ENCODE measurements at places on chromosomes 3 and 15.

DNA sequence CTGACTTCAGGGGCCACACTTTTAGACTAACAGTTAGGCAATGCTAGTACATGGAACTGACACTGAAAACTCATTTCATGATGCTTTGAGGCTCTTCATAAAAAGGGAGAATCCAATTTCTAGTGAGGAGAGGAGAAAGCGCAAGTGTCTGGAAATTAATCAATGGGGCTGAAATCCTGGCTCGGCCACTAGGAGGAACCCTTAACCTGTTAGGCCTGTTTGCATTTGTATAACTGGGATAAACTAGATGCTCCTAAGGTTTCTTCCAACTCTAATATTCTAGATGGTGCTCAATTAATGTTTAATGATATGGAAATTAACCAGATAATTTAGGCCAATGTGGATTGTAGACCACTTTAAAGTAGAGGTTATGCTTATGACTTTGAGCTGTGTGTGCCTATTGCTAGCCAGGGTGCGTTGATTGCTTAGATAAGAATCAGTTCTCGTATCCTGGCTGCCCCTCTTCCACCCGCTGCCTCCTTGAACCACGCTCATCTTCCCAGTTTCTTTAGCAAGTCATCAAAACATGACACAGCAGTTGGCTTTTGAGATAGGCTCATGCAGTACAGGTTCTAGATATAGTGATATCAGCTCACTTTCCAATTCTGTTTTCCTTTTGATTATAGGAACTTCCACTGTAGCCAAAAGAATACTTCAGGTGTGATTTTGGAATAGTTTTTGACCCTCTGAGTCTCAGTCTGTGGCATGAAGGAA is 16.8 kb upstream of the CRBN start:
- no peak for DNase-seq

DNA sequence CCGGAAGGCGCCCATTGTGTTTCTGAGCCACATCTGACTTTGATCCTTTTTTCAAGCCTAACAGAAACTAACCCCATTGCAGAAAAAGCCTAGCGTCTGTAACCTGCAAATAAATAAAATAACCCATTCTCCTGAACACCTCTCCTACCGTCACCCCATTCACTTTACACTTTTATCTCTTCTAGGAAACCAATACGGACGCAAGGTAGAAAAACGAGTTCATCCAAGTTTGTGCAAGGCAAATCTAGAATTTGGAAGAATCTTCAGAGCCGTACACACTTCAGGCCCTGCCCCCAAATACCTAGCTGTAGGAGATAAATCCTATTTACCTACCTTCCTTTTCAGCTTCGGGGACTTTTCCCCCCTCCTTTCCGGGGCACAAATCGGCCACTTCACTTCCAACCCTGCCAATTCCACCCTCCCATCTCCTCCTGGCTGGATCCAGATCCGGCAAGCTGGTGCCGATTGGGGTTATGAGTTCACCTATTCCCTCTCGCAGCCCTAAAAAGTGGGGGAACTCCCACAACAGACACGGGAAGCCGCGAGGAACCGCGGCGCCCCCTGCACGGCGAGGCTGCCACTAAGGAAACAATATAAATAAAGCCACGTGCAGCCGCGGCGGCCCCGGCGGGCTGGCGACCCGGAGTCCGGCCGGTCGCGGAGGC is 987 bp downstream of the PRTG start:
- no peak for DNase-seq

DNA sequence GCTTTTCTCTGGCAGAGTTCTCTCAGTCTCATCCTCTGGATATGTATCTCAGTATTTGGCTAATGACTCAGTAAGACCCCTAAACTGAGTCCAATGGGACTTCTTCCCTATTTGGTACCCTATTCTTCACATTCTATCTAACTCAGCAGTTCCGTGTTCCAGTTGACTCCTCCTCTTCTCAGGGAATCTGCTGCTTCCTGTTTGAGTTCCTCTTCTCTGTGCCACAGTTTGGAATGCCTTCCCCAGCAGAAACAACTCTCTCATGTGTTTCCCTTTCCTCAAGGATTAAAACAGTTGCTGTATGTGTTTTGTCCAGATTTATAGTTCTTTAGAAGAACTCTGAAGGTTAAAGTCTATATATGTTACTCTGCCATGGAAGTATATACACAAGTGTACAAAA is 344.0 kb upstream of the RARB start:
- DNase-seq: no peak

DNA sequence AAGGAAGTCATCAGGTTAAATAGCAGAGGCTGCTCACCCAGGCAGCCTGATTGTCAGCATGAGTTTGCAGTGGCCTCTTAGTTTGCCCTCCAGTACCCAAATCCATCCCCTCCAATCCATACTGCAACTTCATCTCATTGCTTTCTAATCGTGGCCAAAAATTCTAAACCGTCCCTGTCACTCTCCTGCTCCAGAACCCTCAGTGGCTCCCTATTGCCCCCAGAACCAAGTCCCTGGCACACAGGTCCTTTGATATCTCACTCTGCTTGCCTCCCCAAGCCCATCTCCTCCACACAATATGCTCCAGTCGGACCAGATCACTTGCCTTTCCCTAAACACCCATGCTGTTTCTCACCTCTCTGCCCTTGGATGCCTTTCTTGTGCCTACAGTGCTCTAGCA is 49.7 kb downstream of the ST8SIA2 start:
- DNase-seq: no peak

GRCh38 chr3:73352841-73353645 is 271.7 kb downstream of the PDZRN3 start:
- DNase-seq: no peak

- DNase-seq: no peak
Observed at GRCh38 chr3:142929109-142929508, 34.4 kb downstream of the PAQR9 start.

GRCh38 chr3:52099001-52099401 is 42.6 kb upstream of the DUSP7 start:
- DNase-seq: no peak

DNA sequence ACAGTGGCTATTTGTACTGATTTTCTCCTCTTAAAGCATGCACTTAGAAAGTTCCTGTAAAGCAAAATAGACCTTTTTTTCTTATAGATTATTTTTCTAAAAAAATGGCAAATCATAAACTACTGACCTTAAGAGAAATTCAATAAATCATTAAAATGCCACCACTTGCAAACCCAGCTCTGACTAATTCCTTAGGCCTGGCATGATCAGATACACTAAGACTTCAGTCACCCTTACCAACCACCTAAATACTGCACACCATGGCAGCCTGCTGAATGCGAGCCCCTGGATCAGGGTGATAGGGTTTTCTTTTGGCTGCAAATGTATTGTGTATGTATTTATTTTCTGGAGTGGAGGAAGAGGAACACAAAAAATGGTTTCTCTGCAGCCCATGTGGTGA is 370.6 kb upstream of the TBL1XR1 start:
- no peak for DNase-seq

GRCh38 chr15:50219820-50220219 is 37.8 kb downstream of the SLC27A2 start:
- no peak for DNase-seq

GRCh38 chr3:43583481-43583880 is 38.3 kb downstream of the ANO10 start:
- no peak for DNase-seq

DNA sequence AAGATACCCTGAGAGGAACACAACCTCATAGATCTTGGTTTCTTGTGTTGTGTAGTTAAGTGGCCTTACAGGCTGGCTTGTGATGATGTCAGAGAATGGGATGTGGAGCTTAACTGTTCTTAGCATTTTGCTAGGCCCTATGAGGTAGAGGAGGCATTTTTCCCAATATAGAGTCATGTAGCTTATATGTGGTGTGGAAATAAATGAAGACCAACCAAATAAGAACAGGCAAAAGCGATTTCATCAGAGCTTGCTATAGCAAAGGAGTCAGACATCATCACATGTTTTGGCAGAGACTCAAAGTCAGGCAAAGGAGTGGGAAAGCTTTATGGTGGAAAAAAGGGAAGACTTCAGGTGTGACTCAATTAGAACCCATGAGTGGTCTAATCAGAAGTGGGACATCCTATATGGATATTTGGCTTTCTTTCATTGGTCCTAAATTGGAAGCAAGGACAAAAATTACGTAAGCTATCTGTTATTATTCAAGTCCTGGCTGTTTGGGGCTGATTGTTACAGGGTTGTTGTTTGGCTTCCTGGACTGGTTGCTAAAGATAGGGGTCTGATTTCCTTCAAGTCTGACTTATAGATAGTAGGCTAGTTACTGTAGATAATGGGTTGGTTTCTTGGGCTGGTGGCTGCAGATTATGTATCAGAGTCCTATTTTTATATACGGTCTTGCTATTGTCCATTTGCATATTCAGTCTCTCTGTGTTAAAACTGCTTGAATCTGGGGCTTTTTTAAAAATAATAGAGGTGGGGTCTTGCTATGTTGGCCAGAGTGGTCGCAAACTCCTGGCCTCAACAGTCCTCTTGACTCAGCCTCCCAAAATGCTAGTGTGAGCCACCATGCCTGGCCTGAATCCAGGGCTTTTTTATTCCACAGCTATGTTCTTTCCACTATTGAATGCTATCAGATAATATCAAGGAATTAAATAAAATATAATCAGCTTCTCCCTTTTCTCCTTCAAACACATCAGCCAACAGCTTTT is 30.3 kb upstream of the SETD2 start:
- no peak for DNase-seq

GRCh38 chr15:44087578-44088465 is 107.2 kb downstream of the FRMD5 start:
- DNase-seq: no peak

GRCh38 chr15:87760547-87761314 is 495.8 kb downstream of the NTRK3 start:
- no peak for DNase-seq

All from naive B cell (primary cell).